Activated CD4-positive, alpha-beta T cell treated with anti-CD3 and anti-CD28 coated beads, Interleukin-10, Interleukin-2, amounts not matched to agents 100 ng/mL and 50 ng/mL, durations not matched to agents 16 hours and 8 hours (primary cell): ENCODE measurements at places on chromosomes 2 and 18.

- DNase-seq, result no peak
These were observed 27.2 kb downstream of the SLC39A6 start for GRCh38 chr18:36101943-36102342.

DNA sequence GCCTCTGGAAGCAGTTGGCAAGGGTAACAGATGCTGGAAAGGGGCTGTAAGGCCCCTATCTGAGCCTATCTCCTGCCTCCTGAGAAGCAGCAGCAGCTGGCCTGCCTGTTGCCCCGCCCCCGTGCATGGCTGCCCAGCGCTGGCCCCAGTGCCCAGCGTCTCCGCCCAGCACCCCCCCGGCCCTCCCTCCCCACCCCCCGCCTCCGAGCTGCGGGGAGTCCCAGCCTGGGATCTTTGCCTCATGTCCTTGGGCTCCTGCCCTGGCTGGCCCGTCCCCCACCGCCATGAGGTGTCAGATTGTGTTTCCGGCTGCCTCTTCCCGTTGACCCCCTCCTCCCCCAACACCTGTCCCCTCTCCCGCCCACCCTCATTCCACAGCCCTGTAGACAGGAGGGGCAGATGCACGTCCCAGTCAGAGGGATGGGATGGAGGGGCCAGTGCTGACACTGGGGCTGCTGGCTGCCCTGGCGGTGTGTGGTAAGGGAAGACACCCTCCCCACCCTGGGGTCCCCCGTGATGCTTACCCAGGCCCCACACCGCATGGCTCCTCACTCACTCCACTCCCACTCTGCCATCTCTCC, at the start of gene CHRND:
Gene CHRND, plus strand, starts transcription at position 370 of the 581 bp plus-strand sequence. Its CDS starts 56 bp downstream, at position 426.
- DNase-seq, result no peak

DNA sequence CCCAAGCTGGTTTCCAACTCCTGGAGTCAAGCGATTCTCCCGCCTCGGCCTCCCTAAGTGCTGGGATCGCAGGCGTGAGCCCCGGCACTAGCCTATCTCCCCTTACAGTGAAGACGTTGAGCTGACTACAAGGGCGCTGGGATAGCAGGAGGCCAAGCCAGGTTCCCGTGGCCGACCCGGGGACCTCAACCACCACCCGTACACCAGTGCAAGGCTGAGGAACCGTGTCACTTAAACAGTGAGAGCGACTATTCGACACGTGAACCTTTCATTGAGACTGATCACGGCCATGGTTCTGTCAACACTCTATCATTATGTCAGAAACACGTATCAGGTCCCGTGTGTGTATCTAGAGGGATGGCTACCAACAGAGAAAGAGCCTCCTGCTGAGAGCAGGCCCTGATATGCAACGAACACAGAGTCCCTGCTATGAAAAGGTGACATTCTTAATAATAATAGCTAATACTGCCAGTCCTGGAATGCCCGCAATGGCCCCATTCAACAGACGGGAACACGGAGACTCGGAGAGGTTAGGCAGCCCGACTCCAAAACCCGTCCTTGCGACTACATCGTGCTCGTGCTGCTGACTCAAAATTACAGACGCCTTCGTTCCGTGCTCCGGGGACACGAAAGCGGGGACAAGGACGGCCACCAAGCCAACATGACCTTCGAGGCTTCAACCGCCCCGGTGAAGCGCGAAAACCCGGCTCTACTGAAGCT, 833 bp downstream of the AFG3L2 start:
- DNase-seq, result peak; percentile 19

DNA sequence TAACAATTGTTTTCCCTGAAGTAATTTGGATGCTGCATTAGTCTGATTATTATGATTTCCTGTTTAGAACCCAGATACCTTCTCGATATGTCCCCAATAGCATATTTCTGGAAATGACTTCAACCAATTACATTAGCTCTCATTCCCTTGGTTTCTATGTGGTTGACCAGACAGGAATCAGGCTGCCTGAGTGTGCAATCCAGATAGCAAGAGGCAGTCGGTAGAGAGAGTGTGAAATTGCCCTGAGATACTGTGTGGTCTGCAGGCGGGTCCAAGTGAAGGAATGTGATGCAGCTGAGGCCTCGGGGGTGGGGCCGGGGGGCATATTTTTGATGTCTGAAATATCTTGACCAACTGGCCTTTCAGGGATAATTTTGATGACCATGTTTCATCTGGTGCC, 143.9 kb upstream of the ITGA6 start:
- DNase-seq, result no peak

- DNase-seq, result no peak
These were observed 631.0 kb downstream of the IRS1 start for GRCh38 chr2:226168496-226169160.

DNA sequence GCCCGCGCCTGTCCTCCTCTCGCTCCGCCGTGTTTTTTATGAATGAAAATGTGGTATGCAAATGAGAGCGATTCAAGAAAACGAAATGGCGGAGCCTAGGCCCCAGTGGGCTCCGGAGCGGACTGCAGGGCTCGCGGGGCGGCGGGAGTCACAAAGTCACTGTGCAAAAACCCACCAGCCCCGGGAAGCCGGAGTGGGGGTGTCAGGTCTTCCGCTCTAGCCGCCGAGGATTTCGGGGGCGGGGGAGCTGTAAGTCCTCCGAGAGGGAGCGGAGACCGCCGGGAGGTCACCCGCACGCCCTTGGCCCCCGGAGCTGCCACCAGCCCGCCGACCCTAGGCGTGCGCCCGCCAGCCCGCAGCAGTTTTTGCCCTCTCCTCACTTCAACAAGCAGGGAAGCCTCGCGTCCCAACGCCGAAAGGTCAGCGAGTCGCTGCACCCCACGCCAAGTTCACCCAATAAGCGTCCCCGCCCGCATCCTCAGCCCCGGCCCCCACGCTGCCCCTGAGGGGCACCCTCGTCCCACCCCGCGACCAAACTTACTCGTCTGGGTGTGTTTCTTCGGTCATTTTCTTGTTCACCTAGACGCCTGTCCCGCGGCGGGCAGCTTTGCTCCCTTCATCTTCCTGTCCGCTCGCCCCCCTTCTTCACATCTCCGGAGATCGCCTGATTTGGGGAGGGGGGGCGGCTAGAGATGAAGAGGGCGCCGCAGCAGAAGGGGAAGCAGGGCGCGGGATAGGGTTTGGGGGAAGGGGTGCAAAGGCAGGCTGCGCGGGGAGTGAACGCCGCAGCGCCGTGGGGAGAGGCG, 775 bp downstream of the SPRED2 start:
- DNase-seq, result peak; percentile 54

DNA sequence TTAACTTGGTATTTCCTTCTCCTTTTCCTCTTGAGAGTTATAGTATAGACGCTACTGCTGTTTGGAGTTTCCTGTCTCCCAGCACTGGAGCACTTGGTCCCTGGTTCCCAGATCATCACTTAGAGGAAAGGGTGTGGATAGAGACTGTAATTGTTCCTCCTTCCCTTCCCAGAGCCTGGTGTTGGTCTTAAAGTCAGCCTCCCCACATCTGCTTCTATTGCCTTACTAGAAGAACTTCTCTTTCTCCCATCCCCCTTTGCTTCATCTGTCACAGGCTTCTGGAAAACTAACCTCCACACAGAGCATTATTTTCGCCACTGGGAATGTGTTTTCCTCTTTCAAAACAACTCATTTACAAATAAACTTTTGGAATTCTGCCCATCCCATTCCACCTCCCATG, 131.0 kb downstream of the CCDC85A start:
- DNase-seq, result no peak

GRCh38 chr2:196399722-196400691, 228.6 kb upstream of the STK17B start:
- DNase-seq, result no peak

- no peak for DNase-seq
These were observed 37.8 kb downstream of the RDH14 start for GRCh38 chr2:18522484-18523146.

DNA sequence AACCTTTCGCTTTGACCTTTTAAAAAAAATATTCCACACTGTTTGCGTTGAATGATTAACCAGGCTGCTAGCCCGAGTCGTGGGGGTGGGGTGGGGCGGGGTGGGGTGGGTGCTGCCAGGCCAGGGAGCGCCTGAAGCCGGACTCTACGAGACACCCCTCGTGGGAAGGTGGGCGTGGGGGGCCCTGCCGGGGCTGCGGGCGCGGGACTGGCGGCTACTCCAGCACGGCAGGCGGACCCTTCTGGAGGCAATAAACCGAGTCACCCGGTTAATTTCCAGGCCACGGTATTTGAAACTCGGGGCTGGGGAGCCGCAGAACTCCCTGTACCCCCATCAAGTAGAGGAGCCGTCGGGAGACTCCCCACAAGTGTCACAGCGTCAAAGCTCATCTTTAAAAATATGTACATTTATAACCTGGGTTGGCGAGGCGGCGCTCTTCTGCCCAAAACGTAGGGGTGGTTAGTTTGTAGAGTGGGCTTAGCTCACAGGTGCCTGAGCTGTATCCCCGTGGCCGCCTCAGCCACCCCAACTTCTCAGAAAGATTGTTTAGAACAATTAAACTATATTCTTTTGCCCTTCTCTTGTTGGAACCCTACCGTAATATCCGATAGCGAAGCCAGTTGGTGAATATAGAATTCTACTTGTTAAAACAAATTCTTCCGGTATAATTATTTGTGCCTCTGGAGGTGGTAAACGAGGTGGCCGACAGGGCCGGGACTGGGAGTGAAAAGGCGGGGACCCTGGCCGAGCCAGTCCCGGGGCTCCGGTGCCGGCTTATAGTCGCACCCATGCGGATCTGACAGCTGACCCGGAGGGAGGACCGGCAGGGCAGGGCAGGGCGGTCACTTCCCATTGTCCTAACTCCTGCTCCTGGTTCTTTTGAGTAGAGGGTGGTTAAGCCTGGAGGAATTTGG, 1.4 kb downstream of the B3GNT2 start:
- DNase-seq, result peak; percentile 49

GRCh38 chr18:35171315-35171987, 69.4 kb upstream of the ZNF397 start:
- no peak for DNase-seq

- peak; percentile 4 for DNase-seq
These were observed 1.4 kb upstream of the IDH1 start for GRCh38 chr2:208256192-208256782.

GRCh38 chr2:69384618-69385081, 2.4 kb downstream of the GFPT1 start:
- no peak for DNase-seq

DNA sequence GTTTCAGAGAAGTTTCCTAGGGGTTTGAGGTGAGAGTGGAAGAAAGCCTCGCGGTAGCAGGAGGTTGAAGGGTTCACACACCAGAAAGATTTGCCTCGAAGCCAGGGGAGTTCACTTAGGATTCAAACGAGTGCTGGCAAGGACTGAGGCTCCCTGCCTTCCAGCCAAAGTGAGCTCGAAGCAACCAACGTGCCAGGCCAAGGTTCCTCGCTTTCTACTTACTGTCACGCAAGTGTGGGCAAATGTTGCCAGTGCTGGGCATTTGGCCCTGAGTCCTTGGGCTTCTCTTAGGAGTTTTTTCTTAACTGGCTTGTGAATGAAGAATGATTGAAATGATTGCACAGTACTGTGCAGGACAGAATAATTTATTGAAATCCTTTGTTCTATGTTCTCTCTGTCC, 53.6 kb downstream of the TMEM178A start:
- no peak for DNase-seq

DNA sequence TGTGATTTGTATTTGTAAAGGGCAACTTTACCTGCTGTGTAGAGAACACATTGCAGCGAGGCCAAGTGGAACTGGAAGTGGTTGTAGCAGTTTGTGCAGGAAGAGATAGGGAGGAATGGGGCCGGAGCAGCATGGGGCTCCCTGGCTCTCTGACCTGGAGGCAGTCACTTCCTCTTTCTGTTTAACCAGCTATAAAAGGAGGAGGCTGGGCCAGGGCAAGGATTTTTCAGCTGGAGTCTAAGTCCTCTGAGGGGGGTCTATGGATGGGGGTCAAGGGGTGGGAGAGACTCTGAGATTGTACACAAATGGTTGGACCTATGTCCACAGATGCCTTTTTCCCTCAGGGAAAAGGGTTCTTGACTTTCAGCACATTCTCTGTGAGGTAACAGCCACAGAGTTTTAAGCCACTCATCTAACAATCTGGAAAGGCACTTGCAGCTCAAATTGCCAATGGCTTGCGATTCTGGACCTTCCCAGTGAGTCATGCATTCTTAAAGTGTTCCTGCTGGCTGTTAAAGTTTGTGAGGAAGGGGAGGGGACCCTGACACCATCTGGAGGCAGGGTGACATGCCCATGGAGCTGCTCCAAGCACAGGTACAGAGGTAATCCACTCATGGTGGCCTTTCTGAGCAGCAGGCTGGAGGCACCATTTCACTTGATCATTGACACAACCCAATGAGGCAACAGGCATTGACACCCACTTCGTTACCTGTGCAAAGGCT, 347.0 kb downstream of the CYRIA start:
- DNase-seq, result no peak

DNA sequence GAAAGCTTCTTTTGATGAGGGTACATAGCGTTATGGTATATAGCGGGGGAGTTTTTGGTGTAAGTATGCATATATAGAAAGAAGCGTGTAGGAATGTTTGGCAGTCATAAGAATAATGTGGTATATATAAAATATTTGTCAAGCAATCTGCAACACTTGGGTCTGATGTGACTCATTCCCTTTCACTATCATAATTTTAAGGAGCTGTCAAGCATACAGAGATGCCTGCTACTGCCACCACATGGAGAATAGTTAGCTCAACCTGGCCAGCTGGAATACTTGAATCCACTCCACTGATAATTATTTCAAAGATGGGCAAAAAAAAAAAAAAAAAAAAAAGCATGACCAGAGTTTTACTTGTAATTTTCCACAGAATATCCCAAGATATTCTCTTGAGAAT, 559.8 kb upstream of the REG3G start:
- no peak for DNase-seq

DNA sequence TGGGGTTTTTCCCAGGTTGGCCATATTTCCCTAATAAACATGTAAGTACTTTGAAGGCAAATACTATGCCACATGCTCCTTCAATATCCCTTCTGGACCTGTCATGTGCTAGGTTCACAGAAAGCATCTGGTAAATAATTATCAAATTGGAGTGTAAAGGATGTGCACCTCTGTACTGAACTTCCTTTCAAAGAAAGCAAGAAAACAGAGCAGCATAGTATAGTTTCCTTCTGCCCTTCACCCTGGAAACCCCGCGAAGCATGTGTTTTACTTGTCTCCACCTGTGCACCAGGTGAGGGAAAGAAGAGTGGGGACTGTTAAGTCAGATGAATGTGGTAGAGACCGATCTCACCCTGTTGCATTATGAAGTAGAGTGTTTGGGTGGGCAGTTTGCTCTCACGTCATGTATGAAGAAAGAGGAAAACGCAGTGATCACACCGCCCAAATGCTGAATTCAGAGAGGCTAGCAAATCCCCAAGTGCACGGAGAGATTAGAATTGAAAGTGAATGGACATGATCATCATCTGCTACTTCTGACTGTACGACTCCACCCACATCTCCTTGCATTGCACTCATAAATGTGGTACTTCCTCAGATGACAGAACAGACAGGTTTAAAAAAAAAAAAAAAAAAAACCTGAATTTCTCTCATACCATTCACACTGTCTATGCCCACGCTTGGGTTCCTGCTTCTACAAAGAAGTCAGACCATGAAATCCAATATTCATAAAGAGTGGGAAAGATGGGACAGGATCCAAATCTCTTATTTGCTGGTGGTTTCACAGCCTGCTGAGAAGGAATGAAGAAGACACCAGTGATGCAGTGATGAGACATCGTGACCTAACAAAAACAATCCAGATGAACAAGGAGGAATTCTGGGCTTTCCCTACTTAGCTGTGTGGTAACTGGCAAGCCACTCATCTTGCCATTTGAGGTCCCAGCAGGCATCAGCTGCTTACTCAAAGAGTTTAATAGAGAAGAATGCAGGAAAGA, 448.6 kb downstream of the BCL11A start:
- peak; percentile 1 for DNase-seq

GRCh38 chr2:28035816-28036215, 145.3 kb downstream of the BABAM2 start:
- DNase-seq, result no peak

GRCh38 chr2:176636401-176636800, 367.2 kb downstream of the MTX2 start:
- DNase-seq, result no peak
